Gastrocnemius medialis (tissue), 4 donors: ENCODE measurements at places on chromosomes 7 and 10. TPM values are rescaled to one million over a fixed set of nuclear protein-coding genes. Genes with fewer than 3 reads are reported as not detected.

DNA sequence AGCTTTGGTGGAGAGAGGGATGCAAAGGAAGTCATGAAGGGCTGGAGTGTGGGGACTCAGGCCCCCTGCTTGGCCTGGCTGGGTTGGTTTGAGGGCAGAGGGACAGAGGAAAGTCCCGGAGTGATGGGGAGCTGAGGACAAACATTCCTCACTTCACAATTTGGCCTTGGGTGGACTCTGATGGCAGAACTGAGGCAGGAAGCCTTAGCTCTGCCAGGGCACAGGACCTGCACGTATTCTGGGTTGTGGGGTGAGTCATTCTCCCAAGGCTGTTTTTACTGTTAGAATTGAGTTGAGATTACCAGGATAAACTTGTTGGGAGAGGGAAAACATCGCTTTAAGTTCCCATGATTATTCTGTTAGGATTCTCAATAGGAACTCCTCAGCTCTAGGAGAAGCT is 2.6 kb downstream of the GOLGA7B start:
- H3K27me3 ChIP-seq = peaks cover 2% of the 10 kb centered on the region
- H3K27ac ChIP-seq = no peak overlapping the region
- H3K4me3 ChIP-seq = no peak overlapping the region
- no peak for DNase-seq
- H3K36me3 ChIP-seq = no peaks in the 10 kb centered on the region
- peaks cover 14% of the 10 kb centered on the region for H3K4me1 ChIP-seq

GRCh38 chr7:26658389-26659084 is 205.9 kb downstream of the SKAP2 start:
- no peaks in the 10 kb centered on the region for H3K27me3 ChIP-seq
- no peaks in the 10 kb centered on the region for H3K4me1 ChIP-seq
- no peak for DNase-seq
- H3K36me3 ChIP-seq = no peaks in the 10 kb centered on the region

DNA sequence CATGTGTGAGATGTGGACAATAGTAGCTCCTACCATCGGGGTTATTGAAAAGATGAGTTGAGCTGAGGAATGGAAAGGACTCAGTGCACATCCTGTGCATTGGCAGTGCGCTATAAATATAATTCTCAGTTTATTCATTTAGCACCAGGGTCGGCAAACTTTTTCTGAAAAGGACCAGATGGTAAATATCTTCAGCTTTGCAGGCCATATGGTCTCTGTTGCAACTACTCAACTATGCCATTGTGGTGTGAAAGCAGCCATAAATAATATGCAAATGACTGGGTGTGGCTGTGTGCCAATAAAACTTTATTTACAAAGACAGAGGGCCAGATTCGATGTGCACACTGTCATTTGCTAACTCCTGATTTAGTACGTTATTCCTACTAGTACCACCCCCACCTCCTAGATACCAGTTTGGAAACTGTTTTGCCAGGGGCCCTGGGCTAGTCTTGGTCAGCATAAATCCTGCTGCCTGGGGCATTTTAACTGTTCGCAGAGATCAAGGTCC is 422.9 kb upstream of the MKI67 start:
- no peak for DNase-seq
- no peaks in the 10 kb centered on the region for H3K4me1 ChIP-seq
- H3K27ac ChIP-seq = no peak overlapping the region

DNA sequence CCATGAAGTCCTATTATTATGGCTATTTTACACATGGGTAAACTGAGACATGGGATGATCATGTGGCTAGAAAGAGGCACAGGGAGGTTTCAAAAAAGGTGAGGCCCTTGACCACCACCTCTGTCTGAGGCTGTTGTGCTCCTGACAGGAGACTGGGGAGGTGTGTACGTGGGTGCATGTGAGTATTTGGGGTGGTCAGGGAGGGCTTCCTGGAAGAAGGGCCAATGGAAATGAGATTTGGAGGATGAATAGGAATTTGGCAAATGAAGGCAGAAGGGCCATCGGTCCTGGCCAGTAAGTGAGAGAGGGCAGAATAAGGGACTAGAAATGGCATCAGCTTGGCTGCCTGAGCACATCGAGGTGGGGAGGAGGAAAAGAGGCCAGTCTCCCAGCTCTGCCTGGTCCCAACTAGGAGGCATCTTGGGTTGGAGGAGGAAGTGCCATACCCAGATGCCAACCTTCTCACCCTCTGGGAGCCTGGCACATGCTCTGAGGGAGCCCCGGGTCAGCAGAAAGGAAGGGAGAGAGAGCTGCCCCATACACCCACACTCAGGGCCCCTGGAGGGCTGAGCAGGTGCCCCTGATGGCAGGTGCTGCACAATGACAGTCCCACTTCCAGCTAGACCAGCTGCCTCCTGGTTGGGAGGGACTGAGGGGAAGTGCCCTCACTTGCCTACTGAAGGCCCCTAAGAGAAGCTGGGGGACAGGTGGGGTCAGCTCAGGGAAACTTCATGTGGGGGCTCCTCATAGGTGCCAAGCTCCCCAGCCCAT is 47.7 kb downstream of the CDH23 start:
- H3K4me1 ChIP-seq = no peaks in the 10 kb centered on the region
- no peaks in the 10 kb centered on the region for H3K27me3 ChIP-seq
- H3K36me3 ChIP-seq = no peaks in the 10 kb centered on the region
- DNase-seq = no peak
- H3K4me3 ChIP-seq = no peak overlapping the region

- no peaks in the 10 kb centered on the region for H3K36me3 ChIP-seq
- H3K27ac ChIP-seq = no peak overlapping the region
- H3K4me3 ChIP-seq = no peak overlapping the region
- no peaks in the 10 kb centered on the region for H3K4me1 ChIP-seq
These were observed 126.8 kb downstream of the SKIDA1 start for GRCh38 chr10:21398563-21399231.

DNA sequence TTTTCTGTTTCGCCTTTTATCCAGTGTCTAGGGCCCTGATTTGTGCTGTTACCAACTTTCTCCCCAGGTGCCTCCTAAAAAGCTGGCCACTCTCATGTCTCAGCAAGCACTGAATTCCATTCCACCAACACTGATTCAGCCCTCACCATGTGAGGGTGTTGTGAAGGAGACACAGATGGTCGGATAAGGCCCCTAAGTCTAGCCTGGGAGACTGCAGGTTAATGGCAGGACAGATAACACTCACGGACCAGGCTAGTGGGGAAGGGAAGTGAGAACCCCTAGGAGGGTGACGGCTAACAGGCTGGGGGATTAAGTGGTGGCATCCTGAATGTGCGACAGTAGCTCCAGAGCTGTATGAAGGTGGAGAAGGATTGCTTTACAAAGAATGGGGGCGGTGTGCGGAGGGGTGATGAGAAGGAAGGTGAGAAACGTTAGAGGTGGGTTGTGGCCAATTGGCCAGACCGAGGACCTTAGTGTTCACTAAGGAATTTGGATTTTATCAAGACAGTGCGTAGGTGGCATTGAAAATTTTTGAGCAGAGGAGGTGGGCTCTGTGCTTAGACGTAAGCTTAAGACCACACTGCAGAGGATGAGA is 3.8 kb upstream of the DUSP5 start:
- no peaks in the 10 kb centered on the region for H3K36me3 ChIP-seq
- H3K27ac ChIP-seq = no peak overlapping the region
- no peak for DNase-seq
- no peaks in the 10 kb centered on the region for H3K4me1 ChIP-seq
- H3K4me3 ChIP-seq = no peak overlapping the region
- peaks cover 10% of the 10 kb centered on the region for H3K27me3 ChIP-seq

DNA sequence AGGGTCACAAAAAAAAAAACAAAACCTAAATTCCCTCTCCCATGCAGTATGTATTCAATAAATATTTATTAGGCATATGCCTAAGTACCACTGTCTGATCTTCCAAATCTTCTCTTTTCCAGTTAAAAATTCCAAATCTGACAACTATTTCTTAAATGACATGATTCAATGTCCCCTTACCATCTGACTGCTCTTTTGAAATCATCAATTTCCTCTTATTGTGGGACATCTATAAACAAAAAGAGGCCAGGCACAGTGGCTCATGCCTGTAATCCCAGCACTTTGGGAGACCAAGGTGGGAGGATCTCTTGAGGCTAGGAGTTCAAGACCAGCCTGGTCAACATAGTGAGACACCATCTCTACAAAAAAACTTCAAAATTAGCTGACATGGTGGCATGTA is 103.5 kb downstream of the TBXAS1 start:
- no peaks in the 10 kb centered on the region for H3K36me3 ChIP-seq
- H3K4me3 ChIP-seq = no peak overlapping the region
- H3K27ac ChIP-seq = no peak overlapping the region
- no peaks in the 10 kb centered on the region for H3K4me1 ChIP-seq

DNA sequence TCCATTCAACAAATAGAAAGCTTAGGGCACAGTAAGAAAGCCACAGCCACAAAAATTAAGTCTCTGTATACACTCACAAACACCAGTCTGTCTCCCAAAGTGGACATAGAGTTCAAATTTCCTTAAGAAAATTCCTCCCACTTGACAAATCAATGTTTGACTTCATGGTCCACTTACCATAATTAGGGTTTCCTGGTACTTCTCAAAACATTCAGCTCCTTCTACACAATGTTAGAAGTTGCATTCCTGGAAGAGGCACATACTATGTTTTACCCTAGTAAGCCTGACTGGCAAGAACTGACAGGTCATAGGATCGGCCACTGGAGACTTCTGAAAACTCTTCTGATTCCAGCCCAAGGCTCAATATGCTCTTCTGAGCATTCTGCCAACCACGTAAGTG is 70.5 kb downstream of the CPXM2 start:
- H3K27me3 ChIP-seq = no peaks in the 10 kb centered on the region
- no peak overlapping the region for H3K4me3 ChIP-seq
- no peaks in the 10 kb centered on the region for H3K4me1 ChIP-seq
- H3K27ac ChIP-seq = no peak overlapping the region

- H3K36me3 ChIP-seq = no peaks in the 10 kb centered on the region
- H3K4me3 ChIP-seq = no peak overlapping the region
- H3K27me3 ChIP-seq = no peaks in the 10 kb centered on the region
- no peak overlapping the region for H3K27ac ChIP-seq
- H3K4me1 ChIP-seq = no peaks in the 10 kb centered on the region
These were observed 139.0 kb downstream of the FGFR2 start for GRCh38 chr10:121459279-121459621.

DNA sequence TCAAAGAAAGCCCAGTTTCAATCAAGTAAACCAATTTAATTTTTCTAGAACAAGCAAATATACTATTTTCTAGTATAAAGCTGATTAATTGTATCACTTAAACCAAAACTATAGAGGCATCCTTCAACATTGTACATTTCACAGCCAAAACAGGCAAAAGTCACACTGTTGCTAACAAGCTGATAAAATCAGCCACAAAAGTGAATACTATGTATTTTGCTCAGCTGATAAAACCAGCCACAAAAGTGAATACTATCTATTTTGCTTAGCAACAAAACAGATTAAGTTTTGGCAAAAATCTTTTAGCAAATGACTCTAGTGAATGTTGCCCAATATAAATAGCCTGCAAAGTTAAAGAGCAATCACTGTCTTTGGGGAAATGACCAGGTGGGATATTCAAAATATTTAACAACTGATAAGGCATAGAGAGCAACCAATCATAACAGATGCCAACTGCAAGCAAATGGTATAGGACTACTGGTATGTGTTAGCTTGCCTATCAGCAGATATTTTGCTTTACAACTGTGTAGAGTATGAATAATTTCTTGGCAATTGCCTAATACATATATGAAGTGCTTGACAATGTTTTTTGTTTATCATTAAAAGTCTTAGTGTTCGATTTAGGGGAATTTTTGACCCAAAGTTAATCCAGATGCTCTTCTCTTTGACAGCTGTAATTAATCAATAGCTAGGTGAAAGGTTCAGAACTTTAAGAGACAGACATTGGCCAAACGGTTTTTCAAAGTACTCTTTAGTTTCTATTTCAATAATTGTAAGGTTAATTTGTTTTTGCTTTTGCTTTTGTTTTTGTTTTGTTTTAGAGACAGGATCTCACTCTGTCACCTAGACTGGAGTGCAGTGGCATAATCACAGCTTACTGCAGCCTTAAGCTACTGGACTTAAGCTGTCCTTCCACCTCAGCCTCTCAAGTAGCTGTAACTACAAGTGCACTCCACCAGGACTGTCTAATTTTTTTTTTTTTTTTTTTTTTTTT is 44.4 kb upstream of the SP4 start:
- H3K36me3 ChIP-seq = no peaks in the 10 kb centered on the region

GRCh38 chr10:30529373-30529998 is 95.5 kb downstream of the MAP3K8 start:
- no peaks in the 10 kb centered on the region for H3K36me3 ChIP-seq
- no peaks in the 10 kb centered on the region for H3K27me3 ChIP-seq
- no peaks in the 10 kb centered on the region for H3K4me1 ChIP-seq
- H3K27ac ChIP-seq = no peak overlapping the region

- H3K27me3 ChIP-seq = no peaks in the 10 kb centered on the region
- H3K4me1 ChIP-seq = no peaks in the 10 kb centered on the region
- DNase-seq = no peak
These were observed 4.4 kb upstream of the BET1 start for GRCh38 chr7:94008537-94008936.

DNA sequence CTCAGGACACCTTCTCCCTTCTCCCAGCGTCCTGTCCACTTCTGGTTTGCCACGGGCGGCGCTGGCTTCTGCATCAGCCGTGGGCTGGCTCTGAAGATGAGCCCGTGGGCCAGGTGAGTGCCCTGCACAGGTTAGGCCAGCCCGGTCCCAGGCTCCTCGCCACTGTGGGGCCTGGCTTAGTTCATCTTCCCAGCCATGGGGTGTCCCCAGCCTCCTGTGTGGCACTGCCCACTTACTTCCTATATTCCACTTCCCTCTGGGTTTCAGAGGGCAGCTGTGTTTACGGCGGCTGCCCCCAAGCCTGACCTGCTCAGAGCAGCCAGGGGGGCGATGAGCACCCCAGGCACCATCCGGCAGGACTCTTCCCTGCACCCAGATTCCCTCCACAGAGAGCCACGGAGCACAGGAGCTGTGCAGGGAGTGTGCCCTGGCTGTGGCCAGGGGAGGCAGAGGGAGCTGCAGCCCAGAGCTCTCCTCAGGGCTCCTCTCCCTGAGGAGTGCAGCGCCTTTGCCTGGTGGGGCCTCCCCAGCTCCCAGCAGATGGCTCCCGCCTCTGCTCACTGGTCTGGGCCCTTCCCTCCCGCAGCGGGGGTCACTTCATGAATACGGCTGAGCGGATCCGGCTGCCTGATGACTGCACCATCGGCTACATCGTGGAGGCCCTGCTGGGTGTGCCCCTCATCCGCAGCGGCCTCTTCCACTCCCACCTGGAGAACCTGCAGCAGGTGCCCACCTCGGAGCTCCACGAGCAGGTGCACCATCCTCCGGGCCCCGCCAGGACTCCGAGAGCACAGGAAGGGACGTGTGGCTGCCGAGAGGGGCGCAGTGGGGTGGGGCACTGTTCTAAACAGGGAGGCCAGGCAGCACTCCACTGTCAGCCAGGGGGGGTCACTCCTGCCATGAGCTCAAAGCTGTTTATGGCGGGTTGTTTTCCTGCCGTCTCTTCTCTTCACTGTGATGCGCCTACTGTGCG is 6.4 kb downstream of the LFNG start:
- peaks cover 31% of the 10 kb centered on the region for H3K27me3 ChIP-seq
- no peaks in the 10 kb centered on the region for H3K36me3 ChIP-seq
- H3K4me1 ChIP-seq = peaks cover 24% of the 10 kb centered on the region
- H3K27ac ChIP-seq = no peak overlapping the region

The CDHR1 gene
- total RNA-seq = not detected

The GNAT3 gene
- not detected for total RNA-seq

The NRG3 gene
- total RNA-seq = not detected

The ARHGEF5 gene
- total RNA-seq = 0.15 TPM

The TMEM140 gene
- 179 TPM for total RNA-seq

The PLAU gene
- 1.8 TPM for total RNA-seq

The ANKRD22 gene
- total RNA-seq = not detected
